ENCODE measurements at places on chromosomes 6 and 20.

GRCh38 chr20:60000271-60001042, 42.2 kb downstream of the CDH26 start:
- DNase-seq, result no peak

- DNase-seq, result no peak
Measured at GRCh38 chr20:38245753-38246152, 14.8 kb downstream of the KIAA1755 start.

DNA sequence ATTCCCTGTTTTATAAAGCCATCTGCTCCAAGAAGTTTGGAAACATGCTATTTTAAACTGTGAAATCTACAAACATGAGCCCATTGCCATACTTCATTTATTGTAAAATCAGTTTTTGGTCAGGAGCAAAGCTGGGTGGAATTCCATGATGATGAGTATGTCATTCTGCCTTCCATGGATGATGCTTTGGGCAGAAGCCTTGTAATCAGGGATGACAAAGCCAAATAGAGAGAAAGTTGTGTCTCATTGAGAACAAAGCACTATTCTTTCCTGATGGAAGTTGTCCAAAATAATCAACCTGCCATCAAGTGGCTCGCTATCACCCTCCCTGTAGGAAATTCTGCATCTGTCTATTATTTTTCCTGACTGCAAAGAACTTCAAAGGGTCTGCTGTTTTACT, 313.0 kb upstream of the DEFB112 start:
- DNase-seq, result no peak

GRCh38 chr20:47396762-47397476, 40.4 kb upstream of the ZMYND8 start:
- no peak for DNase-seq

- no peak for DNase-seq
Measured at GRCh38 chr6:149950423-149950822, 8.6 kb downstream of the ULBP2 start.

GRCh38 chr6:47221565-47221964, 88.1 kb downstream of the TNFRSF21 start:
- DNase-seq, result no peak
